Skeletal muscle tissue (tissue), 5 donors: ENCODE measurements at places on chromosomes 7 and 10. TPM values are rescaled to one million over a fixed set of nuclear protein-coding genes. Genes with fewer than 3 reads are reported as not detected.

Gene FEZF1
- total RNA-seq: not detected

Gene ZEB1
- total RNA-seq: 67.3 TPM

Gene HTR5A
- not detected for total RNA-seq

Gene OR9A2
- total RNA-seq: not detected

Gene AGBL3
- 4.2 TPM for total RNA-seq

Gene GDI2
- total RNA-seq: 483 TPM

Gene FBXO24
- total RNA-seq: 1.0 TPM

Gene SFTPD
- total RNA-seq: not detected

Gene TMEM106B
- total RNA-seq: 13.6 TPM

Gene PNLIPRP1
- total RNA-seq: not detected

Gene SEMA3D
- total RNA-seq: 25.1 TPM

Gene KCND2
- total RNA-seq: 2.6 TPM

Gene ACBD7
- 1.6 TPM for total RNA-seq

Gene LIPN
- not detected for total RNA-seq

Gene DKK1
- total RNA-seq: under 0.01 TPM

Gene BLNK
- total RNA-seq: 1.6 TPM

Gene OPN4
- not detected for total RNA-seq

Gene SFMBT2
- 12.5 TPM for total RNA-seq

Gene CNNM1
- not detected for total RNA-seq

Gene ARHGAP19
- total RNA-seq: 13.0 TPM

Gene NODAL
- not detected for total RNA-seq

Gene AKR1B15
- under 0.01 TPM for total RNA-seq

Gene TFEC
- total RNA-seq: 2.1 TPM

Gene REPIN1
- 31.3 TPM for total RNA-seq

Gene AKR1C1
- total RNA-seq: 9.9 TPM

Gene STX1A
- 8.4 TPM for total RNA-seq

Gene PNPLA8
- 16.2 TPM for total RNA-seq

Gene MUC3A
- total RNA-seq: not detected

Gene ICA1
- 8.9 TPM for total RNA-seq

Gene KLF14
- total RNA-seq: 0.52 TPM

Gene CLDN3
- total RNA-seq: 0.52 TPM

Gene AKR1C2
- 4.2 TPM for total RNA-seq

Gene MGAM2
- total RNA-seq: under 0.01 TPM
